PC-9 (cell line): ENCODE measurements at places on chromosomes 3 and 15. TPM values are rescaled to one million over a fixed set of nuclear protein-coding genes. Genes with fewer than 3 reads are reported as not detected.

DNA sequence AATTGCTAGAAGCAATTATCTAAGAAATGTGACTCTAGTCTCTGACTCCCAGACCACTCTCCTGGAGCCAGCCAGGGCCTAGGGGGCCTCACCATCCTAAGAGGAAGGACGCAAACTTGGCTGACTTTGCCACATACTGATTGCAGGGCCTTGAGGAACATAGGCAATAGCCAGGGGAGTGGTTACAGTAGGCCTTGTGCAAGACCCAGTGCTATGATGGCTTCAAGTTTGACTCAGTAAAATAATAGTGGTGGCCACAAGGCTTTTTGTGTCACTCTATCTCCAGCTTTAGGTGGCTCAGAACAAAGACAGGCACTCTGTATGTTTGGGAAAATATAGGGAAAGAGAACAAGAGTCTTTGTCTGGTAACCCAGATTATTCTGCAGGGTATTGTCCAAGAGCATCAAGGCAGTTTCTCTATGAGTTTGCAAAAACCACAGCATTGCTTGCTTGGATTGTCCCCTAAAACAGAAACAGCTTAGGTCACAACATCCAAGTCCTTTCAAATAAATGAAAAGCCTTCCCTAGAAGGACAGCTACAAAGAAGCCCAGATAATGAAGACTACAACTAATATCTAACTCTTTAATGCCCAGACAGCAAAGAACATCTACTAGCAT lies 631.5 kb downstream of the PYDC2 start:
- DNase-seq, result no peak

DNA sequence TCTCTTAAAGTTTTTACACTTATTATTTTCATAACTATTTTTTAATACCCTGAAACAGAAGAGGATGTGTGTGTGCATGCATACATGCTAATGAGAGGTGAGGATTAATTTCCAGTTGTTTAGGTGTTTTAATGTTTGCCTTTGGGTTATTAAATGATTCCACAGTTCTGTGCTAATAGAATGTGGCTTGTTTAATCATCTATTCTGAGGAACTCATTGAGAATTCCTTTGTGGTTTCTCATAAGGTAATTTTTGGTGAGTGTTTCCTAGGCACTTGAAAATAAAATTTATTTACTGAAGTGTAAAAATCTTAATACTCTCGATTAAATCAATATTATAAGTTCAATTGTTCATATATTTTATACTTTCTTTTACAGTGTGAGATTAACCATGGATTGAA lies 38.0 kb downstream of the STAC start:
- DNase-seq, result no peak

DNA sequence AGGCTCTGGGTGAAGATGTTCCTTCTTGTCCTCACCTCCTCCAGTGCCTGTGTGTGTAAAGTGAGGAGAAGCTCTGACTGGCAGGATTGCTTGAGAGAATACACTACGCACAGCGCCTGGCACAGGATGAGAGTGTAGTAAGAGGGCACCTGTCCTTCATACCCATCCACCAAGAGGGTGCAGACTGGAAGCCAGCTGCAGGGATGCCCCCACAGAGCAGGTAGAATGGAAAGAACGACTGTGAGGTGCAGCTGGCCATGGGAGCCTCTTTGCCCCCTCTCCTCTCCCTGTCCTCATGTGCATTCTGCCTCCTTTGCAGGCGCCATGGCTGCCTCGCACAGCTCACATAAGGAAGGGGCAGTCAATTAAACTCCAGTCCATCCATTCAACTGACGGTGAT lies 12.3 kb downstream of the FBXL22 start:
- DNase-seq, result no peak

DNA sequence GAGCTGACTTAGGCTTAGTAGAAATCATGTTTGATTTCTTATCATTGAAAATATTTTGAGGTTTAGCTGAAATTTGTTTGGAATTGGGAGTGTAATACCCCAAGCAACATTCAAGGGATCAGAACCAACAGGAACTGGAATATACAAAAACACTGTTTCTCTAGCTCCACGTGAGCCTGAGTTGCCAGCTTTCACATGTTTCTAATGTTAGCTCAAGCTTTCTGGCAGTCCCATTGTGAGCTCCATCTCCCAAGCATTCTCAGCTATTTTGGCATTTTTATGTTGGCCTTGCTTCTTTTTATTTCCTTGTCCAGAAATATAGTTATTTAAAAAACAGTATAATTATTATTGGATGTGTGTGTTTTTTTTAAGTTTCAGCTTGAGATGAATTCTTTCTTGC lies 427.1 kb upstream of the DPH6 start:
- DNase-seq, result no peak

- no peak for DNase-seq
Measured at GRCh38 chr3:20013396-20013795, 1.3 kb upstream of the PP2D1 start.

DNA sequence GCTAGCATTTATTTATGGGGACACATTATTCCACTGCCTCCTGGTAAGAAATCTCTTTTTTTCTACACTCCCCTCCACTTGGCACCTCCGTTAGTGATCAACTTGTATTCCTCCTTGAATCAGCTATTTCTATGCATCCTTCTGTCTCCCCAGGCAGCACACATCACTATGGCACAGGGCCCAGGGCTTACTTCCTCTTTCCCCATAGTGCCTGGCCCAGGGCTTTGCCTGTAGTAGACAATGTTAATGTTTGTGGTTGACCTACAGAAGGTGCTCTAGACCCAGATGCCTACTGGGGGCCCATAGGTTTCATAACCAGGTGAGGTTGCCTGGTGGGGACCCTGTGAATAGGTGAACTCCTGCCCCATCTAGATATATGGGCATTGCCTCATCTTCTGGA lies 44.9 kb downstream of the EPHB1 start:
- no peak for DNase-seq

DNA sequence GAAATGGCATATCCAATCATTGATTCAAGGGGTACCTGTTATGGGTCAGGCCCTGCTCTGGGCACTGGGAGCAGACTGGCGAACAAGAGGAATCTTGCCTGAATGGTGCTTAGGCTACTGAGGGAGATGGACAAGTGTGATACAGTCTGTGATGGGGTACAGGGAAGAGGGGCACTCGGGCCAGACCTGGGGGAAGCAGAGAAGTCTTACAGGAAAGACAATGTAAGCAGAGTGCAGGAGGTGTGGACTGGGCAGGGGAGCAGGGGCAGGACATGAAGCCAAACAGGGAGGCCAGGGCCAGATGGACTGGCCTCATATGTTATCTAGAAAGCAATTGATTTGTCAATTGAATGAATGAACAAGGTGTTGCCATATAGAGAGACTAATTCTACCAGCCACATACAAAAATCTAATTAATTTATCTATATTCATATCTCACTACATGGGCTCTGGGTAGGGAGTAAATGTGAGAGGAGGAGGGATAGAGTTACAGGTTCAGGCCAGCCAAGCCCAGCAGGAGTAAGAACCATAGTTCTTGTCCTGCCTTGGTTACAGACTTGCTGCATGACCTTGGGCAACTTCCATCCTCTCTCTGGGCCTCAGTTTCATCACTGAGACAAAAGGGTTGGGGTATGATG lies 3.6 kb upstream of the IGDCC4 start:
- DNase-seq, result no peak

The IQCB1 gene
- 14.6 and 14.8 TPM in 2 replicates for total RNA-seq

The GDPGP1 gene
- 7.5 and 7.6 TPM in 2 replicates for total RNA-seq

- no peak for DNase-seq
Measured at GRCh38 chr3:127674101-127674721, 1.5 kb downstream of the ABTB1 start.

DNA sequence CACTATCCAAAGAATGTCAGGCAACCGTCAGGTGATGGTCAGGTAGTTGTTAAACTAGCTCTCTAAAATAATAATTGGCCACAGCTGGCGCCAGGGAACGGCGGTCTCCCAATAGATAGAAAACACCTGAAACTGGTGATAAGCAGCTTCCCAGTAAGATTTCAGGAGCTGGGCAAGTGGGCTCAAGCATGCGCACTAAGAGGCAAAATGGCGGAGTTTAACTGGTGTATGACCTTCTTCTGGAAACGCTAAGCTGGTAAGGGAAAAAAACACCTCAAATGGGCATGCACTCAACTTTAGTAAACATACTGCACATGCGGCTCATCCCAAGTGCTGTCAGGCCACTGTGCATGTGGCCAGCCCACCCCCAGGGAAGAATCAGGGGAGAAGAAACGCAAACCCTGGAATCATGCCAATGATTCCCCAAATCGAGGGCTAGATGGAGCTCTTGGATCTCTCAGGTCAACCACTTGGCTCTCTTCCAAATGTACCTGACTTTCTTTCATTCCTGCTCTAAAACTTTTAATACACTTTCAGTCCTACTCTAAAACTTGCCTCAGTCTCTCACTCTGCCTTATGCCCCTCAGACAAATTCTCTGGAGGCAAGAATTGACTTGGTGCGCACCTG lies 195.0 kb downstream of the ZNF621 start:
- peak; percentile 17 for DNase-seq

- no peak for DNase-seq
Measured at GRCh38 chr3:77298417-77298816, 258.5 kb downstream of the ROBO2 start.

The FGF7 gene
- not detected in 2 replicates for total RNA-seq

GRCh38 chr15:38688761-38689160 lies 124.1 kb upstream of the RASGRP1 start:
- no peak for DNase-seq

DNA sequence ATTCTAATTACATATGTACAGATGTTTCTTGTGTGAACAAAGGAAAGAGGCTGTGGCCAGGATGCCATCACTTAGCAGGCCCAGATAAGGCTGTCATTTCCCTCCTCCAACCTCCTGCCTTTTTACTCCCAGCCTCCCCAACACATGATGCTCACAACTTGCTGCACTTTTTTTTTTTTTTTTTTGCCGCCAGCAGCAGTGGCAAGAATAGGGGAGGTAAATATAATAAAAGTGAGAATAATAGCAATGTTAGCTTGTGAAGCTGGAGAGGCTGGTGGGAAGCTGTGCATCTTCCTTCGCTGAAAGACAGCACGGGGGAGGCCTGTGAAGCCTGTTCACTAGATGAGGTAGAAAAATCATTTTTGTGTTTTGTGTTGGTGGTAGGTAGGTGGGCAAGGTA lies 42.5 kb upstream of the MYO5C start:
- no peak for DNase-seq

DNA sequence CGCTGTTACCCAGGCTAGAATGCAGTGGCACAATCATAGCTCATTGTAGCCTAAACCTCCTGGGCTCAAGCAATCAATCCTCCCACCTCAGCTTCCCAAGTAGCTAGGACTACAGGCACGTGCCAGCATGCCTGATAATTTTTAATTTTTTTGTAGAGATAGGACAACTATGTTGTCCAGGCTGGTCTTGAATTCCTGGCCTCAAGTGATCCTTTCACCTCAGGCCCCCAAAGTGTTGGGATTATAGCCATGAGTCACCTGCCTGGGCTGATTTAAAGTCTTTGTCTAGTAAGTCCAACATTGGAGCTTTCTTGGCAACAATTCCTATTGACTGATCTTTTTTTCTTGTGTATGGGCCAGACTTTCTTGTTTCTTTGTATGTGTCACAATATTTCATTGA lies 28.1 kb downstream of the SPINK8 start:
- DNase-seq, result no peak

DNA sequence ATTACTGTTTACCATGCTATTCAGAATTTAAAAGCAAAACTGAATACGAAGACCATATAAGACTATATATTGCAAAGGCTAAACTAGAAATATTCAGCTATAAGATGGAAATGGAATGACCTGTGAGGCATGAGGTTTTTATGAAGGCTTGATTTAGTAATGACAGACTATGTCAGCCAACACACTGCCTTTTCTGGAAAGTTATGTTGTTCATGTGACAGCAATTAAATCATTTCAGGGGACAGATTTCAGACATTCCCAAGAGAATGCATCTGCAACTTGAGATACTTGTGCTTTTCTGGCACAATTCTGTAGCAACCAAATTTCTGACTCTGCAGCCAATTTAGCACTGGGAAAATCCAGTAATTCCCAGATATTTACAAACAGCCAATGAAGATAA lies 8.6 kb upstream of the GATM start:
- no peak for DNase-seq

The SCAANT1 gene
- total RNA-seq, result not detected in 2 replicates

The MB21D2 gene
- total RNA-seq, result 4.5 and 5.1 TPM in 2 replicates

DNA sequence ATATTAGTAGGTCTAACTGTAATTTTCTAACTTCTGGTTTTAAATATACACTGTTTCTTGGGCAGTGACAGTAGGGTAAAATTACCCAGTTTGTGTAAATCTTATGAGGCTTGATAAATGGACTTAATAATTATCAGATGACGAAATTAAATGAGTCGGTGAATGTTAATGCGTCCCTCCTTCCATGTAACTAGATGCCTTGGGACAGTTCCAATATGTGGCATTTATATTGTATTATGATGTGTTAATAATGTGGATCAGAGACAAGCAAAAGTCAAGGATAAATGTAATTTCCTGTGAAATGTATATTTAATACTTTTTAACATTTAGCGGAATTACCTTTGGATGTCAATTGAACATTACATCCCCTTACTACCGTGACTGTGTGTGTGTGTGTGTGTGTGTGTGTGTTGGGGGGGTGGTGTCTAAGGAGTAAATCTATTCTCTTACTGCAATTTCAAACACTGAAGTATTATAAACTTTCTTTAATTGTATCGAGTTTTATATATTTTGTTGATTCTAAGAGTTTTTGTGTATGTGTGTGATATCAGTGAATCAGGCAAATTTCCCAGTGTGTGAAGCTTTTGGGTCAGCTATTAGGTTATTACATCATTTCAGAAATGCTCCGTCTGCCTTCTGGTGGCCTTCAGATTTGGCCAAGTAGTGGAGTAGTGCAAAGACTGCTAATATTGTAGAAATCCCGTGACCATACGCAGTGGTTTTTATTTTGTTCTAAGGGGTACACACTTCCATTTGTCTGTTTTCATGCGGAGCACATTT lies 50.1 kb downstream of the CNTN4 start:
- DNase-seq, result no peak

DNA sequence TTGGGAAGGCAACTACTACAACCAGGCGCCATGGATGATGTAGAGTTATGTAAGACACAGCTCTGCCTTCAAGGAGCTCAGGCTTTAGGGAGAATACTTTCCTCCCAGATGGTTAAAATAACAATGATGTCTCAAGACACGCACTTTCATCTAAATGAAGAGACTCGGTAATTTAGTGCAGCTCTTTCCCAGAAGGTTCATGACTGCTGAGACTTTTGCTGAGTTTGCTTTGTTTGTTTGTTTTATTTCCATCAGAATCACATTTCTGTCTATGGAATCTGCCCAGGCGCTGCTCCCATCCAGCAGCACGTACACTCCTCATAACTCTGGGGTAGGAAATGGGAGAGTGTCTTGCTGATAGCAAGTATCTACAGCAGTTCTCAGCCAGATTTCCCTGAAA lies 33.9 kb upstream of the MEX3B start:
- DNase-seq, result no peak
